Osteoblast (primary cell): ENCODE measurements at places on chromosomes 5 and 9. TPM values are rescaled to one million over a fixed set of nuclear protein-coding genes. Genes with fewer than 3 reads are reported as not detected.

CDH12 gene
- not detected in 2 replicates for total RNA-seq

ARAP3 gene
- 2.1 and 2.2 TPM in 2 replicates for total RNA-seq

ZNF608 gene
- total RNA-seq: 11.6 and 14.7 TPM in 2 replicates

BAAT gene
- under 0.01 TPM in 1 of 2 replicates, not detected in the other for total RNA-seq

DIPK1B gene
- total RNA-seq: not detected in 2 replicates

FRMD3 gene
- 0.36 TPM in 1 of 2 replicates, not detected in the other for total RNA-seq

PFN3 gene
- not detected in 2 replicates for total RNA-seq

GNA14 gene
- total RNA-seq: 0.59 and 0.72 TPM in 2 replicates

RUSC2 gene
- 25.0 and 28.6 TPM in 2 replicates for total RNA-seq

ORM2 gene
- not detected in 2 replicates for total RNA-seq

SH3TC2 gene
- total RNA-seq: 0.59 and 0.72 TPM in 2 replicates

NPDC1 gene
- total RNA-seq: 10.0 and 10.1 TPM in 2 replicates

- no peak for DNase-seq
- H3K4me3 ChIP-seq: no peak overlapping the region
- no peaks in the 10 kb centered on the region for H3K4me1 ChIP-seq
- no peaks in the 10 kb centered on the region for H3K36me3 ChIP-seq
- peaks cover 12% of the 10 kb centered on the region for H3K27me3 ChIP-seq
These were observed 199.7 kb downstream of the HSPA4 start for GRCh38 chr5:133251296-133252132.

GRCh38 chr9:123455187-123455586, 99.2 kb downstream of the CRB2 start:
- H3K4me3 ChIP-seq: no peak overlapping the region
- no peaks in the 10 kb centered on the region for H3K27me3 ChIP-seq
- H3K36me3 ChIP-seq: no peaks in the 10 kb centered on the region
- H3K4me1 ChIP-seq: no peaks in the 10 kb centered on the region

GRCh38 chr9:133704711-133705181, 33.4 kb downstream of the SARDH start:
- H3K4me3 ChIP-seq: no peak overlapping the region
- no peaks in the 10 kb centered on the region for H3K36me3 ChIP-seq
- H3K4me1 ChIP-seq: peaks cover 16% of the 10 kb centered on the region
- no peaks in the 10 kb centered on the region for H3K27me3 ChIP-seq
- H3K27ac ChIP-seq: no peak overlapping the region
- no peak for DNase-seq

- no peaks in the 10 kb centered on the region for H3K27me3 ChIP-seq
- H3K36me3 ChIP-seq: no peaks in the 10 kb centered on the region
- DNase-seq: peak; percentile 17
- H3K4me3 ChIP-seq: no peak overlapping the region
- H3K4me1 ChIP-seq: peaks cover 5% of the 10 kb centered on the region
- H3K27ac ChIP-seq: no peak overlapping the region
These were observed 2.7 kb downstream of the CCL27 start for GRCh38 chr9:34659592-34660253.

- peak overlapping the region; percentile 78 for H3K4me3 ChIP-seq
- peak; percentile 97 for DNase-seq
- H3K4me1 ChIP-seq: peaks cover 4% of the 10 kb centered on the region
These were observed 1.3 kb downstream of the AGPAT2 start for GRCh38 chr9:136685790-136686533.

GRCh38 chr9:72589667-72590521, 68.5 kb downstream of the TMC1 start:
- DNase-seq: no peak
- no peak overlapping the region for H3K27ac ChIP-seq
- no peaks in the 10 kb centered on the region for H3K36me3 ChIP-seq

DNA sequence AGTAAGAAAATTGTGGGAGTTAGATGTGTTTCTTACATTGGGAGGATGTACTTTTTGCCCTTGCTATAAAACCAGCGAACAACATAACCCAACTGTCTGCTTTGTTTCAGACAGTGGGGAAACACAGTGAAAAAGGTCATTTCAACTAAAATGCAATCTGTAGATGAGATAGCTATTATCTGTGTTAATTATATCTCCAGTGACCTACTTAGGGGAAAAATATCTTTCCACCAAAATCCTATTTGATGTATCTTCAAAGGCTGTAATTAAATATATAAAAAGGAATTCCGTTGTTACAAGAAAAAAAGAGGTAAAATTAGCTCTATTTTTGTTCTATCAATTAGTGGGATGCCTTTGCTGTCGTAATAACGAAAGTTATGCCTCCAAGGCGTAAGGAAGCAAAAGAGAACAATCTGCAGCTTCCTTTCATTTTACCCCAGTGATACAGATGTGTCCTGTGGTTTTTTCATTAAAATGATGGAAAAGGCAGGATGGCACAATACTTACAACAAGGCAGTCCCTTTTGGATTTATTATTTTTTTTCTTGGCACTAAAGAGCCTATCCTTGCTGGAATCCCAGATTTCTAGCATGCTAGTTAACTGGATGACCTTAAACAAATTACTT, 100.9 kb downstream of the GNA14 start:
- no peaks in the 10 kb centered on the region for H3K4me1 ChIP-seq
- peaks cover 3% of the 10 kb centered on the region for H3K27me3 ChIP-seq
- H3K27ac ChIP-seq: no peak overlapping the region
- H3K36me3 ChIP-seq: no peaks in the 10 kb centered on the region
- DNase-seq: no peak
- H3K4me3 ChIP-seq: no peak overlapping the region

DNA sequence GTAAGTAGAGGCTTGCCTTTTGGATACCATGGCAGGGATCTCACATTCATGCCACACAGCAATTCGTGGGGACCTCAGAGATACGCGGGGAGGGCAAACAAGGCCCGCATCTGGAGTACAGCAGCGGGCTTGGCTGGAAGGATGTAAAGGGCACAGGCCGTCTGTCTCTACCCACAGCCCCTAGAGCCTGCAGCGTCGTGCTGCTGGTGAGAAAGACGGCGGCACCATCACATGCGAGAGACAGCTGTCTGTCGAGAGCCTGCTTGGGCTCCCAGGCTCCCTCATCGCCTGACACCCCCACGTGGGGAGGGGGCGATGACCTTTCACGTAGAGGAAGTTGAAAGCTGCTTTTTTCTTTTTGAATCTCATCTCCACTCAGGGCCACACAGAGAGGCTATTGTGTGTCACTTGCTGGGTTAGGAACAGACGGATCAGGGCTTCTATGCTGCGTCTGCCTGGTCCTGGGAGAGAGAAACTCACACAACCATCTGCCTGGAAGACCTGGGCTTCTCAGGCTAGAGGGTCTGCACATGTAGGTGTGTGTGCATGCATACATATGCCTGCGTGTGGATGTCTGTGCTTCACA, 134.6 kb upstream of the PPP1R26 start:
- no peaks in the 10 kb centered on the region for H3K4me1 ChIP-seq
- no peak overlapping the region for H3K27ac ChIP-seq
- peaks cover 7% of the 10 kb centered on the region for H3K27me3 ChIP-seq
- no peak overlapping the region for H3K4me3 ChIP-seq
- no peaks in the 10 kb centered on the region for H3K36me3 ChIP-seq
- peak; percentile 81 for DNase-seq

GRCh38 chr5:74539986-74540385, 100.5 kb downstream of the ENC1 start:
- H3K27ac ChIP-seq: no peak overlapping the region
- no peaks in the 10 kb centered on the region for H3K27me3 ChIP-seq
- H3K4me1 ChIP-seq: peaks cover 40% of the 10 kb centered on the region
- H3K4me3 ChIP-seq: no peak overlapping the region
- H3K36me3 ChIP-seq: no peaks in the 10 kb centered on the region

- no peak overlapping the region for H3K27ac ChIP-seq
- peak; percentile 47 for DNase-seq
- H3K36me3 ChIP-seq: no peaks in the 10 kb centered on the region
- H3K4me3 ChIP-seq: no peak overlapping the region
These were observed 14.5 kb downstream of the PCDH1 start for GRCh38 chr5:141863569-141864178.

DNA sequence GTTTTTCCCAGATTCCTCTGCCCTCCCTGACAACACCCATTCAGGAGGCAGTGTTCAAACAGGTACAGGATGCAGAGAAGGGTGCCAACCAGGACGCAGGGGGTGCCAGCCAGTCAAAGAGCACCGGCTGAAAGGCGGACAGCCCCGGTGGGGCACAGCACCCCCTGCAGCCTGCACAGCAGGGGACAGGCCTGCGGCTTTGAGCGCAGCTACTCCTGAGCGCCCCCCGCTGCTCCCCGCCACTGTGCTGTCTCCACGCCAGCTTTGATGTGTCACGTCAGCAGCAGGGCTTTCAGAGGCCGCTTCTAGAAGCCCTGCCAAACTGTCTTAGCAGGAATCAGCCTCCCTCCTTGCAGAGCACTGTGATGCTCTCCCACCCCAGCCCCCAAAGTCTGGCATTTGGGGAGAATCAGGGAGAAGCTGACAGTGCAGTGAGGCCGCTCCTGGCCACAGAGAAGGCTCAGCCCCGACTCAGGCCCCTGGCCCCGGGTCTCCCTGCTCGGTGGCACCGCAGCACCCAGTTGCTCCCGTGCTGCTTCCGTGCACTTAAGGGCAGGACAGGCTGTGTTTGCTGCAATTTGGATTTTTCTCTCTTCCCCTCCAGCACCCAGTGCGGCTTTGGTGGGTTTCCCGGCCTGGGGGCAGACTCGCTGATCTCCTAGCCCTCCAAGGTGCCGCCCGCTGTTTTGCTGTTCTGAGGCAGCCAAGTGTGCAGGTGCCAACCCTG, 20.3 kb downstream of the AK8 start:
- H3K36me3 ChIP-seq: no peaks in the 10 kb centered on the region
- H3K4me3 ChIP-seq: no peak overlapping the region
- no peak for DNase-seq
- peaks cover 4% of the 10 kb centered on the region for H3K4me1 ChIP-seq
- H3K27ac ChIP-seq: no peak overlapping the region

GRCh38 chr9:137136881-137137607, 1.9 kb upstream of the GRIN1 start:
- no peaks in the 10 kb centered on the region for H3K4me1 ChIP-seq
- DNase-seq: peak; percentile 93
- peaks cover 46% of the 10 kb centered on the region for H3K27me3 ChIP-seq
- H3K27ac ChIP-seq: no peak overlapping the region
- H3K4me3 ChIP-seq: no peak overlapping the region
- no peaks in the 10 kb centered on the region for H3K36me3 ChIP-seq

DNA sequence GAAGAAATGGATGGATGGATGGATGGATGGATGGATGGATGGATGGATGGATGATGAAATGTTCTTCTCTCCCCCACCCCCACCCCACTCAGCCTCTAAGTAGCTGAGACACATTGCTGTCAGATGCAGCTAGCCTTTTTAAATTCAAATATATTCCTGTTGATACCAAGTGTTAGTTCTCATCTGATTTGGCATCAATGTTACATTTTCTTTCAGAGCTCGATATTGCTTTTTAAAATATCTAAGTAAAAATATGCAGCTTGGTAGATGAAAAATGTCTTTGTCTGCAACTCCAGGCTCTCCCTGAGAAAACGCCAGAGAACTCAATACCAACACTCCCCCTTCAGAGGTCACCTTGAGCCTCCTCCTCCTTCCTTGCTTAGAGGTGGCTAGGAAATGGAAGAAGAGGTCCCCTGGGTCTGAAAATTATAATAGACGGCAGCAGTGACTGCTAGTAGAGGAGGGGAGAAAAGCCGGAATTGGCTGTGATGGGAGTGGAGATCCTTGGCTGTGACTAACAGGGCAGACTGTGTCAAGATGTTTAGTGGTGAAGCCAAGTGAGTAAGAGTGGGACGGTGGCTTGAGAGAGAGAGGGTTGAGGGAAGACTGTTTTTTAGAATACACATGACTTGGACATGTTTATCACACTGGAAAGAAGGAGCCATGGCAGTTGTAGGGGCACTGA, 156.0 kb downstream of the ZNF462 start:
- DNase-seq: peak; percentile 56
- H3K27me3 ChIP-seq: peaks cover 13% of the 10 kb centered on the region
- peak overlapping the region; percentile 52 for H3K27ac ChIP-seq
- H3K4me1 ChIP-seq: peaks cover 17% of the 10 kb centered on the region

GRCh38 chr9:119020730-119021333, 348.4 kb downstream of the BRINP1 start:
- H3K4me3 ChIP-seq: no peak overlapping the region
- no peak overlapping the region for H3K27ac ChIP-seq
- H3K27me3 ChIP-seq: no peaks in the 10 kb centered on the region
- H3K36me3 ChIP-seq: no peaks in the 10 kb centered on the region
- DNase-seq: no peak

- no peak for DNase-seq
- peaks cover 9% of the 10 kb centered on the region for H3K4me1 ChIP-seq
- no peak overlapping the region for H3K27ac ChIP-seq
- H3K4me3 ChIP-seq: no peak overlapping the region
- no peaks in the 10 kb centered on the region for H3K27me3 ChIP-seq
These were observed 87.9 kb upstream of the SLC24A2 start for GRCh38 chr9:19876569-19877316.

DNA sequence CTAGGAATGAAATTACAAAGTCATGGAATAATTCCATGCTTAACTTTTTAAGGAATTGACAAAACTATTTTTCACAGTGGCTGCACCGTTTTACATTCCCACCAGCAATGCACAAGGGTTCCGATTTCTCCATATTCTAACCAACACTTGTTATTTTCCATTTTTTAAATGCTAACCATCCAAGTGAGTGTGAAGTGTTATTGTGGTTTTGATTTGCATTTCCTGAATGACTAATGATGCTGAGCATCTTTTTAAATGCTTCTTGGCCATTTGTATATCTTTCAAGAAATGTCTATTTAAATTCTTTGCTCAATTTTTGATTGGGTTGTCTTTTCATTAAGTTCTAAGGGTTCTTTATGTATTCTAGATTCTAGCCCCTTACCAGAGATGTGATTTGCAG, 479.5 kb upstream of the SMARCA2 start:
- no peaks in the 10 kb centered on the region for H3K4me1 ChIP-seq
- no peaks in the 10 kb centered on the region for H3K36me3 ChIP-seq
- no peaks in the 10 kb centered on the region for H3K27me3 ChIP-seq
- no peak for DNase-seq
- H3K27ac ChIP-seq: no peak overlapping the region

DNA sequence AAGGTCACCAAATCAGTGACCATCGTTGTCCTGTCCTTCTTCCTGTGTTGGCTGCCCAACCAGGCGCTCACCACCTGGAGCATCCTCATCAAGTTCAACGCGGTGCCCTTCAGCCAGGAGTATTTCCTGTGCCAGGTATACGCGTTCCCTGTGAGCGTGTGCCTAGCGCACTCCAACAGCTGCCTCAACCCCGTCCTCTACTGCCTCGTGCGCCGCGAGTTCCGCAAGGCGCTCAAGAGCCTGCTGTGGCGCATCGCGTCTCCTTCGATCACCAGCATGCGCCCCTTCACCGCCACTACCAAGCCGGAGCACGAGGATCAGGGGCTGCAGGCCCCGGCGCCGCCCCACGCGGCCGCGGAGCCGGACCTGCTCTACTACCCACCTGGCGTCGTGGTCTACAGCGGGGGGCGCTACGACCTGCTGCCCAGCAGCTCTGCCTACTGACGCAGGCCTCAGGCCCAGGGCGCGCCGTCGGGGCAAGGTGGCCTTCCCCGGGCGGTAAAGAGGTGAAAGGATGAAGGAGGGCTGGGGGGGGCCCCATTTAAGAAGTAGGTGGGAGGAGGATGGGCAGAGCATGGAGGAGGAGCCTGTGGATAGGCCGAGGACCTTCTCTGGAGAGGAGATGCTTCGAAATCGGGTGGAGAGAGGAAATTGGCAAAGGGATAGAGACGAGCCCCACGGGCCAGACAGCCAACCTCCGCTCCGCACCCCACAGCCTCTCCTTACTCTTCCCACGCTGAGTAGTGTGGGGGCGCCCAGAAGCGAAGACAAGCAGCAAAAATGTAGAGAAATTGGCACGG, 1.7 kb downstream of the RXFP3 start:
- H3K27me3 ChIP-seq: peaks cover 57% of the 10 kb centered on the region
- H3K4me3 ChIP-seq: no peak overlapping the region
- H3K4me1 ChIP-seq: peaks cover 19% of the 10 kb centered on the region
- H3K27ac ChIP-seq: no peak overlapping the region
- peak; percentile 48 for DNase-seq

GRCh38 chr5:45847877-45848276, 151.7 kb upstream of the HCN1 start:
- no peaks in the 10 kb centered on the region for H3K27me3 ChIP-seq
- no peak for DNase-seq
- H3K4me3 ChIP-seq: no peak overlapping the region
- H3K36me3 ChIP-seq: no peaks in the 10 kb centered on the region
- H3K4me1 ChIP-seq: no peaks in the 10 kb centered on the region
